ENCODE measurements at places on chromosomes 7 and 10.

GRCh38 chr10:9603972-9604371, 1413.7 kb upstream of the CELF2 start:
- DNase-seq = no peak

DNA sequence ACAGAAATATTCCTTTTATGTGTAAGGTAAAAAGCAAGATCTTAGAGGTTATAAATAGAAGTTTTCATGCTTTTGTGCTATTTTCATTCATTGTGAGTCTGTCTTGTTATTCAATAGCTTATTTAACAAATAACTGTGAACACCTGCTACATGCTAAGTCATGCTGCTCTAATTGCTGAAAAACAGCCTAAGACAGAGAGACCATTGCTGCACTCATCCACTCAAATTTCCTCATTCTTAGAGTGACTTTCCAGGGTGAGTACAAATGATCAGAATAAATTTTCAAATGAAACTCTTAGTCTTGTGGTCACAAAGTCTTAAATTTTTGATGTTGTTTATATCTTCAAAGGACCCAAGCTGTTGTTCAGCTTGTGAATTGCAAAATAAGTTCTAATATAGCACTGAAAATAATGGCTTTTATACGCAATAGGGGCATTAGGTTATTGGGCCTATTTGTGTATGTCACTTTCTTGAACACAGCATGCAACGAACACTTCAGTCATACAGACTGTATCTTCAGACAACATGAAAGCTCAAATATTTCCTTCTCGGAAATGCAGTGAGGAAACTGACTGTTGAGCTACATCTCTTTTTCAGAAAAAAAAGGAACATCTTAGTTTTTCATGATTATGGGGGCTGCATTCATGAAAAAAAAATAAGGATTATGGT, 247.9 kb upstream of the PCDH15 start:
- DNase-seq = no peak

DNA sequence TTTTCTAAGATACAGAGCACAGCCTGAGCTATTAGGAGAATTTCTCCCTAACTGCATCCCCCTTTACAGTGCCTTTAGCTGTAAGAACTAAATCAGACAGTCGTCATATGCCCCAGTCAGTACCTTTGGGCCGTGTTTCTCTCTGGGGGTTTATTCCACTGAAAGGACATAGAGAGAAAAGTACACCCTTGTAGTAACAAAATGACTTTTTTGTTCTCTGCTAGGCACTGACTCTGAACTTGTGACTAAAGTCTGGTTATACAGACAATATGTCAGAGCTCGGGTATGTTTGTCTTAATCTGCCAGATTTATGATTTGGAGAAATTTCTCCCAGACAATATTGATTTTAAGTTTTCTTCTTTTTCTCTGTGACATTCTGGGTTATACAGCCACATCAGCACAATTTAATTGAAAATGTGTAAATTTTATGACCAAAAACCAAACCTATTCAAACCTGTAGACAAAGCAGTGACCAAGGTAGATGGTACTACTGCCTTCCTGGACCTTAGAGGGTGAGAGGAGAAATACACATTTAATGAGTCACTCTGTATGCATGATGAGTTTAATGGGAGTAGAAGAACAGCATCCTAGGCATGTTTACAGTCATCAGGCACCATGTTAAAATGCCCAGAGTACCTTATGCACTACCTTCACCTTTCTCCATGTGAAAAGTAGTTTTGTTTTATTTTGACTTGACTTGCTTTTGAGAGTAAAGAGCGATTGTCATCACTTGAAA, 156.1 kb upstream of the PLXDC2 start:
- no peak for DNase-seq

- no peak for DNase-seq
These were observed 499.9 kb downstream of the AUTS2 start for GRCh38 chr7:70098133-70098561.

- DNase-seq = no peak
These were observed 157.1 kb downstream of the ZEB1 start for GRCh38 chr10:31476088-31476487.

DNA sequence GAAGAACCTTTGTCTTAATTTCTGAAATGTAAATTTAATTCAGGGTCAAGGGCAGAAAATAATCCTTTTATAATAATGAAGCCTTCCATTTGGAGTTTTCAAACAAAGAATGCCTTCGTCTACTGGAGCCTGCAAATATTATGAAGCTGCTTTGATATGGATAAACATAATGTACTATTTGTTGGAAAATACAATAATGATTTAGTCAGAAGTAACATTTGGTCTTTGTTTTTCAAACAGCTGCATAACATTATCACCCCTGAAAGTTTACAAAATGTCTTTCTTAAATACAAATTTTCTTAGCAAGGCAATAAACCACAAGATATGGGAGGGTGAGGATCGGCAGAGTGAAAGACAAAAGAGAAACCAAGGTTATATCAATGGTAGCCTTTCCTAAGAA, 41.5 kb downstream of the TMEM26 start:
- no peak for DNase-seq

GRCh38 chr7:95126053-95126709, 198.2 kb downstream of the PON1 start:
- no peak for DNase-seq

DNA sequence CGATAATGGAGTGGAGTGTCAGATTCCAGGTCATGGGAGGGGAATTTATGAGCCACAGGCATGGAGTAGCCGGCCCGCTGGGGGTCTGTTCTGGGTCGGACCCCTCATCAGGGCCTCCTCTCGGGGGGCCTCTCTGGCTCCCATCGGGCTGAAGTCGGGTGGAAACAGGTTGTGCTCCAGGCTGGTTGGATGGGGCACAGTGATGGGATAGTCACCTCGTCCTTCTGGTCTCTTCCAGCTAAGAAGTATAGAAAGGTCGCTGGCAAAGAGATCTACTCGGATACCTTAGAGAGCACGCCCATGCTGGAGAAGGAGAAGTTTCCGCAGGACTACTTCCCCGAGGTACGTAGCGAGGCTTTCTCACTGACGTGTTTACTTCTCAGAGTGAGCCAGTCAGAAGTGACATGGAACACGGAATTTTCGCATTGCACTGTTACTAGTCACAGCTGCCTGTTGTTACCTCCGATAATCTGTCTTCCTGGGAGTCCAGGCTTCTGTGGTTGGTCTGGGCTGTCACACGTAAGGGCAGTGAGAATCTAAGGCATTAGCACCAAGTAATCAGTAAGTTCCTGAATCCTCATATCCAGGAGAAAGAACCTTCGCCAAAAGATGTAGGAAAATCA, 88.3 kb downstream of the NKX6-2 start:
- no peak for DNase-seq

Data from KBM-7 (cell line).